ENCODE measurements at places on chromosomes 13 and 19.

GRCh38 chr13:92821324-92821723 lies 405.3 kb upstream of the GPC6 start:
- no peak for DNase-seq

DNA sequence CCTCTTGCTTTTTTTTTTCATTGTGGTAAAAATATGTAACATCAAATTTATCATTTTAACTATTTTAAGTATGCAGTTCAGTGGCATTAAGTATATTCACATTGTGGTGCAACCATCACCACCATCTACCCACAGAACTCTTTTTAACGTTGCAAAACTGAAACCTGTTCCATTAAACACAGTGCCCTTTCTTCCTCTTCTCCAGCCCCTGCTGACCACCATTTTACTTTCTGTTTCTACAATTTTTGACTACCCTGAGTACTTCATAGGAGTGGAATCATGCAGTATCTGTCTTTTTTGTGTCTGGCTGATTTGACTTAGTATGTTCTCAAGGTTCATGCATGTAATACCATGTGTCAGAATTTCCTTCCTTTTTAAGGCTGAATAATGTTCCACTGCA lies 153.1 kb downstream of the FGF9 start:
- no peak for DNase-seq

- no peak for DNase-seq
Observed at GRCh38 chr19:30802424-30803013, 430.3 kb downstream of the ZNF536 start.

DNA sequence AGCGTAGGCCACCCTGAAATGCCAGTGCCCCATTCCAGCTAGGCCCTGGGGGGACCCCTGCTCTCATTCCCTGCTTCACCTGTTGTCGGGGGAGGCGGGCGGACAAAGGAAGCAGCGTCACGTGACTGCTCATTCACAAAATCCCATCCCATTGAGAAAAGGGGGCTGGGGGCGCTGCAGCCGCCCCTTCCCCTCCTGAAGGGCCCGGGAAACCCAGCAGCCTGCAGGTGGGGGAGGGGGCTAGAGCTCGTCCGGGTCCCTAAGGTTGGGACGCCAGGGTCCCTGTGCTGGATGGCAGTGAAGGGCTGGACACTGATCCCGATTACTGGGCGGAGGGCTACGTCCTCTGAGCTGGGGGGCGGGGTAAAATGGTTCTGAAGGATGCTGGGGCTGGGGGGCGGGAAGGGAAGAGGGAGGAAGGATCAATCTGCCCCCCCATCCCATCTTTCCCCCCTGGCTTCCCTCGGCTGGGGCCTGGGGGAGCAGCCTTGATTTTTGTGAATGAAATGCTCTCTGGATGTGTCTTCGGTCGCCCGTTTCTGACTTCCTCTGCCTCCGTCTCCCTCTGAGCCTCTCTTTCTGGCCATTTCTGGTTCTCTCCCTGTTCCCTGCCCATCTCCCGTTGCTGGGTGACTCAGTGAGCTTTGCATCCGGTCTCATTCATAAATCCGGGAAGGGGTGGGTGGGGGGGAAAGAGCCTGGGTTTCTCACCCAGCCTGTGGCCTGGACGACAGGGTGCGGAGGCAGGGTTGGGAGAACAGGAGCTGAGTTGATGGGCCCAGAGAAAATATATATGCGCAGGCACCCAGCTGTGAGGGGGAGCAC lies 816 bp downstream of the SPRED3 start:
- no peak for DNase-seq

GRCh38 chr19:7644550-7644877 lies 7.6 kb downstream of the STXBP2 start:
- DNase-seq: no peak

DNA sequence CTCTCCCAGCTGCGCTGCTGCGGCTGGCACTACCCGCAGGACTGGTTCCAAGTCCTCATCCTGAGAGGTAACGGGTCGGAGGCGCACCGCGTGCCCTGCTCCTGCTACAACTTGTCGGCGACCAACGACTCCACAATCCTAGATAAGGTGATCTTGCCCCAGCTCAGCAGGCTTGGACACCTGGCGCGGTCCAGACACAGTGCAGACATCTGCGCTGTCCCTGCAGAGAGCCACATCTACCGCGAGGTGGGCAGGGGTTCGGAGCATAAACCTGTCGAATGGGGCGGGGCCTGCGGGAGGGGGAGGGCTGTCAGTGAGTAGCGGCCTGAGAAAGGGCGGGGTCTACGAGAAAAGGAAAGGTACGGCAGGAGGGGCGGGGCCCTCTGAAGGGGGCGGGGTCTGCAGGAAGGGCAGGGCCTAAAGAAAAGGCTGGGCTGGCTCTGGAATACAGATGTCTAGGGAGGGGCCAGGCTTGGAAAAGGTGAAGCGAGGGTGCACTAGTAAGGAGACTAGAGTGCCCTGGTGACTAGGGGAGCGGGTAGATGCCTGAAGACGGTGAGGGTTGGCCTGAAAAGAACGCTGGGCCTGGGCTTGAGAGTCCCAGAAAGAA lies 3.6 kb downstream of the CD37 start:
- no peak for DNase-seq

- no peak for DNase-seq
Observed at GRCh38 chr13:99407906-99408702, 93.2 kb upstream of the TM9SF2 start.

GRCh38 chr19:1512671-1513498 lies at the start of gene ADAMTSL5:
TSS of gene ADAMTSL5 (minus strand) at chr19:1513019. CDS start at chr19:1510943, 2,076 bp downstream.
- peak; percentile 55 for DNase-seq

- no peak for DNase-seq
Observed at GRCh38 chr19:3879656-3880055, 829 bp upstream of the ATCAY start.

- no peak for DNase-seq
Observed at GRCh38 chr13:27138457-27139093, 33.0 kb downstream of the USP12 start.

DNA sequence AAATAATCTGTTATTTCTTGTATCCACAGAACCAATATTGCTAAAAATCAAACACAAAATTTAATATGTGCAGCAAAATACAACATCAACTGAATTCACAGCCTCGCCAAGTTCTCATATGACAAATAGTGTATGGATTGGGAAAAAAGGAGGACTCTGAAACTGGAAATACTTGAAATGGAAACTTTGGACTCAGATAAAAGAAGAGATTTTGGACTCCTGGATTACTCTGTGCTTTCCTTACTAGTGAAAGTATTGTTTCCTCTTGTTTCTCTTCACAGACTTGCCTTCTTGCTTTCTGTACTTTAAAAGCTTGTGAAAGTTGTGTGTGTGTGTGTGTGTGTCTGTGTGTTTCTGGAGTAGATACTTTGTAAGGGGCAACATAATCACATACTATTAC lies 1596.3 kb downstream of the PCDH9 start:
- no peak for DNase-seq

GRCh38 chr19:48329167-48329891 lies 4.0 kb downstream of the EMP3 start:
- DNase-seq: no peak

DNA sequence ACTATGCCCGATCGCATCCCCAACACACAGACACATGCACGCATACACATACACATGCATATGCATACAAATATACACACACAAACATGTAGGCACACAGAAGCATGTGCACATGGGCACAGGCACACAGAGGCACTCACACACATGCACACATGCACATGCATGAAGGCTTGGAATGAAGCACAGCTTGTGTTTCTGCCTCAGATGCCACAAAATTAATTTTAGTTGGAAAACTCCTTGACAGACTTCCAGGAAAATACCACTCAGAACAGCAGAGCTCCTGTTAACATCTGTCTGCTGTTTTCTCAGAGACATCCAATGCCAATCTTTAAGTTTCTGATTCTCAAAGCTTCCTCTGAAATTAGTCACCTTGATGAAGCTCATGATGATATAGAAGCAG lies 532.7 kb downstream of the RFC3 start:
- no peak for DNase-seq

GRCh38 chr19:9789066-9789465 lies 20.5 kb upstream of the ZNF846 start:
- DNase-seq: no peak

Data from stimulated activated CD4-positive, alpha-beta T cell treated with anti-CD3 and anti-CD28 coated beads, Interleukin-4, amount 100 ng/mL, for 4 hours (primary cell).